Activated CD8-positive, alpha-beta memory T cell treated with anti-CD3 and anti-CD28 coated beads for 24 hours (primary cell): ENCODE measurements at places on chromosomes 3 and 15.

GRCh38 chr3:34260271-34261000, 462.0 kb downstream of the PDCD6IP start:
- DNase-seq: no peak

GRCh38 chr15:56608140-56608778, 125.0 kb downstream of the ZNF280D start:
- DNase-seq: no peak

- DNase-seq: no peak
Measured at GRCh38 chr3:111588527-111588926, 6.6 kb downstream of the ZBED2 start.

DNA sequence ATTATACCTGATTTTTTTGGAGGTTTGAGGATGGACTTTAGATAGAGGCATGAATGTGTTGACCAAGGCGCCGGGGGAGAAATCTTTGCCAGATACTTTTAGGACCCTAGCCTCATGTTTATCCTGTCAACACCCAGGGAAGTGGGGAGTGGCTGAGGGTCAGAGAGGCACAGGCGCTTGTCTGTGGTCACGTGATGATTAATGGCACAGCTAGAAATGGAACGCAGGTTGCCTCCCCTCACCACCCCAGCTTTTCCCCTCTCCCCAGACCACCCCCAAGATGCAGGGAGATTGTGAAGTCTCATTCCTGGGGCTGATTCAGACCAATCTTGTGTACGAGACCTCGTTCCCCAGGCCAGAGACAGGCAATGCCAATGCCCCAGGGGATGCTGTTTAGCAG, 218.4 kb upstream of the LINGO1 start:
- DNase-seq: no peak

- no peak for DNase-seq
Measured at GRCh38 chr3:174062923-174063322, 665.4 kb downstream of the NLGN1 start.

GRCh38 chr15:70604666-70605315, 158.6 kb downstream of the UACA start:
- no peak for DNase-seq

DNA sequence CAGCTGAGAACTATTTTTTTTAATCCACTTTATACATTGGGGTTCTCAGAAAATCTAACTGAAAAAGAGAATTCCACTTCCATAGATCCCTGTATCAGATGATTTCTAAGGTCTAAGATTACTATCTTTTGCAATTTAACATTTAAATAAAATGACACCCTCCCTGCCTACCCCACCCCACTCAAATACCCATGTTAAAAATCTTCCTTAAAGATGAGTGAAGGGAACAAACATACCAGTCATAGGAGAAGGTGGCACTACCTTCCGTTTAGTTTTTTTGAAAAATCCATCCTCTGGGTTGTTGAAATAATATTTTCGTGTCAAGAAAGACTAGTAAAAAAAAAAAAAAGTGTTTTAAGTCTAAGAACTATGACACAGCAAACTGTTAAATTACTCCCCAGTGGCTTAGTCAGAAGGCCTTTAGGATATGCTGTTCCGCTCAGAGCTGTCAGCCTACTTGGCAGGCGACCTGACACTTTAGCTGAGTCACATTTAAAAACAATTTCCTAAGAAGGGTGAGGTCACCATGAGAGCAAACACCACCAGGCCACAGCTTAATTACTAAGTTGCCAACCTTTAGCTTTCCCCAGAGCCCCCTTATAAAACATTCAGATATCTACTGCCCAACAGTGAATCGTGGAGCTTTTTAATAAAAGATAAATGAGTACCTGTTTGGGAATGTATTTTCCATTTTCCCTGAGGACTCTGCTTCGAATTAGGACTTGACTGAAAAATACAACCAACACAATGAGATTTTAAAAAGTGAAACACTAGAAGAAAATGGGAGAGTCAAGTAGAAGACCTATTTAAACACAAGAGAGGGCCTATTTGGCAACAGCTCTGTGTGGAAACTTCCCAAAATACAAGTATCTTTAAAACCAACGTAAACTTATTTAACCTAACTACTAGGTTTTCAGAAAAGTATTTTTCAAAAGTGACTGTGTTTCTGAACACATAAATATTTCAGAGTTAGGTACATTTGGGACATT, 9.6 kb downstream of the EMC3 start:
- no peak for DNase-seq

DNA sequence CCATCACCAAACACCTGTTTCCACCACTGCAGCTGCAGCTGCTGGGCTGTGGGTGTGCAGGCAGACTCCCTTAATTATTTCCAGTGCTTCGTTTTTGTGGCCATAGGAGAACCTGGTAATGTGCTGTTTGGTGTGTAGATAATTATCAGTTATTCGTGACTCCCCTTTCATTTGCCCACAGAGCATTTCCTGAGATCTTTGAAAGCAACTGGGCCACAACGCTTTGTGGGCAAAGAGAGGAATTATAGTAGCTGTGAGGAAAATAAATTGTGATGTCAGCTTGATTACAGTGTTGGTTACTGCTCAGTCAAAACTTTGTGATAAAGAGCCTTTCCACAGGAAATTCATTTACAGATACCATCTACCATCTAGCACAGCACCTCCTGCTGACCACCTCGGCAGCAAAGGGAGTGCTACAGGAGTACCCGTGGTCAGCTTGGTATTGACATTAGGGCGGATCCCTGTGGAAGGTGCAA, 193.3 kb upstream of the SLCO3A1 start:
- no peak for DNase-seq

DNA sequence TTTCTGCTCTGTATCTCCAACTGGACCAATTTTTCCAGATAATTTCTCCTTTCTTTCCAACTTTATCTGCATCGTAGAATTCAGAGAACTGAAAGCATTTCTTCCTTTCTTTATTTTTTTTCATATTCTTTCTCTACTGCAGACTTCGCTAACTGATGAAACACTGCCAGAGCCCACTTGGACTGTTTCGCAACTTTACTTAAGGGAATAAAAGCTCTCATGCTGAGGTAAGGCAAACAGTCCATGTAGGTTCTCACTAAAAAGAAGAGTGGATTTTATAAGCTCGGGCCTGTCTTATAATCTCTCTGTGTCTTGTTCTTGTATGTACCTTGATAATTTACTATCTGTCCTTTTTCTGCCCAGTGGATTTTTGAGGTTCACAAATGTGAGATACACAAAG, 163.5 kb downstream of the CNTN4 start:
- no peak for DNase-seq

- DNase-seq: no peak
Measured at GRCh38 chr3:121493431-121493830, 52.4 kb downstream of the POLQ start.

DNA sequence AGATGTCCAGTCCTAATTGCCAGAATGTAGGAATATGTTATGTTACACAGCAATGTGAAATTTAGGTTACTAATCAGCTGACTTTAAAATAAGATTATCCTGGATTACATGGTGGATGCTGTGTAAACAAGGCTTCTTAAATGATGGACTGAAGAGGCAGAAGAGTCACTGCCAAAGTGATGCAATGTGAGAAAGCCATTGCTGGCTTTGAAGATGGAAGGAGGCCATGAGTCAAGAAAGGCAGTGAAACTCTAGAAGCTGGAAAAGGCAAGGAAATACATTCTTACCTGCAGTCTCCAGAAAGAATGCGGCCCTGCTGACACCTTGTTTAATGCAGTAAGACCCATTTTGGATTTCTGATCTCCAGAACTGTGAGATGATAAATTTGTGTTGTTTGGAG, 179.1 kb upstream of the ZPLD1 start:
- DNase-seq: no peak

DNA sequence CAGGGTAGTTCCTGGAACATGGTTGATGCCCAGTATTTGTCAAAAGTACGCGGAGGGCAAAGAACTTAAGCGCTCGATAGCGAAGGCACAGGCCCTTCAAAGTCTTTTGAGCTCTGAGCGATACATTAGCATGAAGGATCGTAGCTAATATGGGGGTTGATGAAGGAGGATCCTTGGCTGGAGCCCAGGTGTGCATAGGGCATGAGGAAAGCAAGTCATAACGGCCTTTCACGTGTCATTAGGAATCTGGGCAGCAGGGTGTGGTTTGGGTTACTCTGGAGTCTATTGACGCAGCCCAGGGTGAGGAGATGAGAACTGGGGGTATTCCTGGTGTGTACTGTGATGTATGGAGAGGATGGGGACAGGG, 31.7 kb downstream of the SPINK8 start:
- no peak for DNase-seq

GRCh38 chr3:46947981-46948791, 28.4 kb downstream of the CCDC12 start:
- DNase-seq: peak; percentile 78

GRCh38 chr15:60563539-60564404, 84.8 kb upstream of the ICE2 start:
- no peak for DNase-seq

DNA sequence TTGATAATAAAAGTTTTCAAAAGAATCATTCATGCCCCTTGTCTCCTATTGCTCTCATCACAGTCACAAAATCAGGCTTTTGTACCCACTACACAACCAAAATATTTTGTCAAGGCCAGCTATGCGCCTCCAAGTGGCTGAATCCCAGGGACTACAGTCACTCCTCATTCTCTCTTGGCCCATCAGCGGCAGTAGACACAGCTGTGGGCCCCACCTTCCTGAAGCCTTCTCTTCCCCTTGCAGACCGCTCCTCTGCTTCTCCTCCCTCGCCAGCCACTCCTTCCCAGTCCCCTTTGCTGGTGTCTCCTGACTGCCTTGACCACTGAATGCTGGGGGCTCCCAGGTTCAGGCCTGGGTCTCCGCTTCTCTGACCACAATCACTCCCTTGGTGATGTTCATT, 52.1 kb downstream of the LSM3 start:
- DNase-seq: no peak

DNA sequence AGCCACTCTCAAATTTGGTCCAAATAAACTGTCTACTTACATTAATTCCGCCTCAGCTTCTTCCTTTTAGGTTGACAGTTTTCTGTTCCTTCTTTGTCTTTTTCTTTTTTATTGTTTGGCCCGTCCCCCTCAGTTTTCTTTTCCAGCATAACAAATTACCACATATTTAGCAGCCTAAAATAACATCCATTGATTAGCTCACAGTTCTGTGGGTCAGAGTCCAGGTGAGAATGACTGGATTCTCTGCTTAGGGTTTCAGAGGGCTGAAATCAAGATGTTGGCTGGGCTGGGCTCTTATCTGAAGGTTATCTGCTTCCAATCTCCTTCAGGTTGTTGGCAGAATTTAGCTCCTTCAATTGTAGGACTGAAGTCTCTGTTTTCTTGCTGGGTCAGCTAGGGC, 24.6 kb upstream of the LCTL start:
- DNase-seq: no peak

GRCh38 chr3:114221165-114221880, 16.1 kb downstream of the ZNF80 start:
- peak; percentile 73 for DNase-seq

DNA sequence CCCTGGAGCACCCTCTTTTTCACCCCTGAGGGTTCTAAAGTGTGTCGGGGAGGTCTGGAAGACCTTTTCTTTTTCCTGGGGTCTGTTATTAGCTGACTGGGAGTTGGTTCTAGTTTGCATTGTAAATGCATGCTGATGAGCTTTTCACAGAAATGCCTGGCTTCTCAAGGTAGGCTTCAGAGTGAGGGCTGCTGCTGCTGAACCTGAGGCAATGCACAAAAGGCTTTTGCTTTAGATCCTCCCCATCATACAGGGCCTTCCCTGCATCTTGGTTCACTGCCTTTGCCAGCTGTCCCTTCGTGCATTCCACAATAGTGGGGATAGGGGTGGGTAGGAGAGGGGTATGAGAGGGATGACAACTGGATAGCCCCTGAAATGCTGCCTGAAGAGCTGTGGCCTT, 46.6 kb downstream of the FAH start:
- no peak for DNase-seq

- DNase-seq: no peak
Measured at GRCh38 chr15:48974882-48975281, 11.2 kb upstream of the SHC4 start.

GRCh38 chr3:172314591-172315160, 133.6 kb downstream of the GHSR start:
- no peak for DNase-seq

GRCh38 chr3:142028243-142028777, 121.0 kb downstream of the TFDP2 start:
- DNase-seq: no peak

- no peak for DNase-seq
Measured at GRCh38 chr3:149848238-149848637, 35.2 kb downstream of the RNF13 start.

GRCh38 chr15:40183636-40184463, 23.0 kb downstream of the BUB1B start:
- no peak for DNase-seq

DNA sequence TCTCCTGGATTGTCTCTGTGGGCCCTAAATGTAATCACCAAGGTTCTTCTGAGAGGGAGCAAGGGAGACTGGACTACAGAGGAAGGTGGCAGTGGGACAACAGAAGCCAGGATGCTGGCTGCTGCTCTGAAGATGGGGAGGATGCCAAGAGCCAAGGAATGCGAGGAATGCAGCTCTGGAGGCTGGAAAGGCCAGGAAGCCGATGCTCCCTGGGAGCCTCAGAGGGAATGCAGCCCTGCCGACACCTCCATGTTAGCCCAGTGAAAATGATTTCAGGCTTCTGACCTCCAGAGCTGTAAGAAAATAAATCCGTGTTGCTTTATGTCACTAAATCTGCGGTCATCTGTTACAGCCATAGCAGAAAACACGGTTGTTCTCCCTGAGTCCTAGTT, 44.1 kb downstream of the UMPS start:
- no peak for DNase-seq

GRCh38 chr3:74518610-74519009, 95.8 kb downstream of the CNTN3 start:
- no peak for DNase-seq

- no peak for DNase-seq
Measured at GRCh38 chr3:129783470-129783869, 110.0 kb downstream of the TMCC1 start.

DNA sequence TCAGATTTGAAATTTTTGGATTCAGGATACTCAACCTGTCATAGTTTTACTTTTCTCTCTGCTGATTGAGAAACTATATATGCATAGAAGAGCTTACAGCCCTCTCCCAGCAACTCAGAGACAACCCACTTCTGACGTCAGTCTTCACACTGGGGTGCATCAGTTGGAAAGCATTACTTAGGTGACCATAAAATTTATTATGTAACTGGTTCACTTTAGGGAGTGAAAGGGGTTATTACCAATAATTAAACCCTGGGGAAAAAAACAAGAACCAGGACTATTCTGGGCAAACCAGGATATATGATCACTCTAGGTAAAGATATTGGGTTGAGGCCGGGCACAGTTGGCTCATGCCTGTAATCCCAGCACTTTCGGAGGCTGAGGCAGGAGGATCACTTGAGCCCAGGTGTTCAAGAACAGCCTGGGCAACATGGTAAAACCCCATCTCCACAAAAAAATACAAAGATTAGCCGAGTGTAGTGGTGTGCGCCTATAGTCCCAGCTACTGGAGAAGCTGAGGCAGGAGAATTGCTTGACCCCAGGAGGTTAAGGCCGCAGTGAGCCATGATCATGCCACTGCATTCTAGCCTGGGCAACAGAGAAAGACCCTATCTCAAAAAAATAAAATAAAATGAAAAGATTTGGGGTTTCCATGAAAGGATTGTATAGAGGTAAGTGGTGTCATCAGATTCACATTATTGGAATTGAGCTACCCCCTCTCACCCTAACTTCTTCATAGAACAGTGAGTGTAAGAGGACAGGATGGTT, 27.1 kb downstream of the HES1 start:
- DNase-seq: no peak
